Stimulated activated naive CD4-positive, alpha-beta T cell (primary cell): ENCODE measurements at places on chromosomes 3 and 15.

- no peak for DNase-seq
Measured at GRCh38 chr3:106004137-106004681, 135.4 kb upstream of the CBLB start.

GRCh38 chr3:129413687-129414506, 14.5 kb downstream of the EFCAB12 start:
- DNase-seq, result no peak

- DNase-seq, result no peak
Measured at GRCh38 chr3:139340784-139341183, 3.0 kb upstream of the MRPS22 start.

DNA sequence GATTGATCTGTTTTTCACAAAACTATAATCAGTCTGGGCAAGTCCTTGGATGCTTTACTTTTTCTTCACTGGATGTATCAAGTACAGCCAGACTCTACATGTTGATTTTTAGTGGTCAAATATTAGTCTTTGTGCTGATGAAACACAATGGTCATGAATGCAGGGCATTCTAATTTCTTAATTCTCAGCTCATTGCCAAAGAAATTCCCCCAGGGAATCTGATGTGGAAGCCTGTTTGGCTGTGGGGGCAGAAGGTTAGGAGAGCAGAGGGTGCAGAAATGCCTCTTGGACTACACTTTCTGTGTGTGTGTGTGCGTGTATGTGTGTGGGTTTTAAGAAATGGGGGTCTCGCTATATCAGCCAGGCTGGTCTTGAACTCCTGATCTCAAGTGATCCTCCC, 48.7 kb upstream of the HACD2 start:
- no peak for DNase-seq

DNA sequence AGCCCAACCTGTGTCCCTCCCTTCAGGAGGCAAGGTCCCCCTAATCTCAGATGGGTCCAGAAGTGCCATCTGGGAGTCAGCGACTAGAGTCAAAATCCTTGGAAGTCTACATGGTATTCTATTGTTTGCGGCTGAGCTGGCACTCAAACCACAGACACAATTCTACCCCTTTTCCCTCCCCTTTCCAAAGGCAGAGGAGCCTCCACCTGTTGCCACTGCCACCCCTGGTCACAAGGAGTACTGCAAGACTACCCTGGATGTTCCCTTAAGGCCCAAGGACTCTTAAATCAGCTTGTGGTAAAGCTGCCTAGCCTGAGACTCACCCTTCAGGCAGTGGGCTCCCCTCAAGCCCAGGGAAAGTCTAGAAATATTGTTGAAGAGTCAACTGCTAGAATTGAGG, 4.3 kb upstream of the OR5H6 start:
- no peak for DNase-seq

DNA sequence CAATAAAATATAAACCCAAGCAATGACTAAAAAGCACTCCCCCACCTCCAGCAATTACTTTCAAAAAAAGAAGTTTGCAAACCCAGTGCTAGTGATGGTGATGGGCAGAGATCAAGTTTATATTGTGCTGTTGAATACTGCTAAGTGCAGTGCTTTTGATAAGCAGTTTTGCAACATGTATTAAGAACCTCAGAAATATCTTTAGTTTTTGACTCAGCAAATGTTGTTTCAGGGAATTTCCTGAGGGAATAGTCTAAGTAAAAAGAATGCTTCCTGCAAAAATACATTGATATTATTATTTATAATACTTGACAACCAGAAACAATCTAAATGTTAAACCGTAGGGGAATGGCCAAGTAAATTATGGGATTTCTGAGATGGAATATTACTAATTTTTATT, 69.3 kb downstream of the ADAMTSL3 start:
- no peak for DNase-seq

DNA sequence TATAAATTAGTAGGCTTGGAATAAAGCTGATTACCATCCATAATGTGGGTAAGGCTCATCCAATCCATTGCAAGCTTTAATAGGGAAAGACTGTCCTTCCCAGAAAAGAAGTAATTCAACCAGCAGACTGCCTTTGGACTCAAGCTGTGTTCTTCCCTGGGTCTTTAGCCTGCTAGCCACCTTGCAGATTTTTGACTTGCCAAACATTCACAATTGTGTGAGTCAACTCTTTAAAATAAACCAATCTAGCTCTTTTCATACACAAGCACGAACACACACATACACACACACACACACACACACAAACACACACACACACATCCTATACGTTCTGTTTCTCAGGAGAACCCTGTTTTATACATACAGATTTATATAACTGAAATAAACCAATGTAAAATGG, 248.1 kb downstream of the NAALADL2 start:
- DNase-seq, result no peak

GRCh38 chr3:108664266-108664665, 74.7 kb downstream of the DZIP3 start:
- DNase-seq, result no peak

DNA sequence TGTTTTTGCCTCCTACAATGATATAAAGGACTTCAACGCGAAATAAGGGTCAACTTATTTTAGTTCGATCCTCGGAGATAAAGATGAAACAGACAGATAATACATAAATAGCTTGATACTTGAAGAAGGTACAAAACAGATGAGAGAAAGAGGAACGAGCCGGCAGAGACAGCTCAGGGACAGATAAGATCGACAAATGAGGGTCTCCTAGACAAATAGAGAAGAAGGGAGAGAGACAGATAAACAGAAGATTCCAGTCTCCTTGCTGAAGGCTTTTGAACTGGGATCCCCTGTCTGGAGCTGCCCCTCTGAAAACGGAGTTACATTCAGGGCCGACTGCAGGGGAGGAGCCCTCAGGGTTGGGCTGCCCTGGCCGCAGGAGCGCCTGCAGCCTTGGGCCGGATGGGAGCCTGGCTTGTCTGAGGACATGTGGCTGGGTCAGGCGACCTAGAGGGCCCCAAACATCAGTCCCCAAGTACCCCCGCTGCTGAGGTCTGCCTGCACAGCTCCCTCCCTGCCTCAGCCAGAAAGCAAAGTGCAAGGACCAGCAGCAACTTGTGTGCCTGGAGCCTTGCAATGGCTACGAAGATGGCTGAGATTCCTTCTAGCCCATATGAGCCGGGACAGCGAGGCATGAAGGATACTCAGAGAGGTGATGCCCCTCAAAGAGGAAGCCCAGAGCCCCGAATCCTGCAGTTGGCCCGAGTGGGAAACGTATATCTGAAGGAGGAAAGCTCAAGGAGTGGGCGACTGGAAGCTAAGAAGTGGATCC, 926 bp upstream of the SKOR1 start:
- no peak for DNase-seq

DNA sequence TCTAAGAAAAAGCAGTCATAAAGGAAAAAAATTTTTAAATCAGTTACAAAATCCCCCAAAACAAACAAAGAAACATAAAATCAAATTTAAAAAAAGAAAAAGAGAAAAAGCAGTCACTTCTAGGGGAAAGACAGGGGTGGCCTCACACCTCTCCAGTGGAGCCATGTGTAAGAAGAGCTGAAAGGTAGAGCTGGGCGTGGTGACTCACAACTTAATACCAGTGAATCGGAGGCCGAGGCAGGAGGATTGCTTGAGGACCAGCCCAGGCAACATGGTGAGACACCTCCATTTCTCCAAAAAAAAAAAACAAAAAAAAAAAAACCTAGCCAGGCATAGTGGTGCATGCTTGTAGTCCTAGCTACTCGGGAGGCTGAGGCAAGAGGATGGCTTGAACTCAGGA, 14.7 kb downstream of the MESD start:
- no peak for DNase-seq

DNA sequence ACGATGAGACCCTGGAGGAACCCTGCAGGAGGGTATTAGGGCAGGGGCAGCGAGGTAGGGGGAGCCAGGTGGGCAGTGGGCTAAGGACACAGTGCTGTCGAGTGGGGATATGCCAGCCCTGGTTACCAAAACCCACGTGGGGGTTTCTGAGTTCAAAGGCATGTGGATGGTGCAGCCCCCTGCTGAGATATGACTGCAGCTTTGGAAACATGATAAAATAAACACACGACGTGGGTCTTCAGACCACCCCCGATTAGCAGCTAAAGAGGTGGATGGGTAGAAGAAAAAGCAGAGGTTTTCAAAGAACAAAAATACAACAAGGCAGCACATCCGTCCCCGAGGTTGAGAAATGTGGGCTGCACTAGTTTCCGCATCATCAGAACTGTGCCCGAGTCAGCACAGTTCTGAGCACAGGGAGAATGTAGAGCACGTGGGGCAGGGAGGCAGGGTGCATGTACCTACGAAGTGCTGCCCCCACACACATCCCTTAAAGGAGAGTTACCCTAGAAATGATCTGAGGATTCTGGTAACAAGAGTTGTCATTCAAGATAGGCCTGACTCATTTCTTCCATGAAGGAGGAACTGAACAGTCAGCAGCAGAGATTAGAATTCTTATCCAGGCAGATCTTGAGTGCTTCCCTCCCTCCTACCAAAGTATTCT, 121.3 kb downstream of the RPLP1 start:
- no peak for DNase-seq

- DNase-seq, result no peak
Measured at GRCh38 chr3:184531626-184532280, 29.8 kb upstream of the EPHB3 start.

DNA sequence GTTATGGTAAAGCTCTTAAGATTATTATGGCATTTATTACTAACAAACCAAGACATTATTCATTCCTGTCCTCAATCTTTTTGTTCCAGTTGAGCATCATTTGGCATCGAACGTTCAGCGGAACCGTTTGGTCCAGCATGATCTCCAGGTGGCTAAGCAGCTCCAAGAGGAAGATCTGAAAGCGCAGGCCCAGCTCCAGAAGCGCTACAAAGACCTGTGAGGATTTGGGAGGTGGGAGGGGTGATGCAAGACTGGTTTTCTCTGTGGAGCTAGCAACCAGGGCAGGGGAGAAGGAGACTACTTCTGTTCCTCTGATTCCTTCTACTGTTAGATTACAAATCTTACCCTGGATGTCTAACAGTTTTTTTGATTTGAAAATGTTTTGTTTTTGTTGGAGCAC, 27.6 kb upstream of the UTS2B start:
- no peak for DNase-seq

DNA sequence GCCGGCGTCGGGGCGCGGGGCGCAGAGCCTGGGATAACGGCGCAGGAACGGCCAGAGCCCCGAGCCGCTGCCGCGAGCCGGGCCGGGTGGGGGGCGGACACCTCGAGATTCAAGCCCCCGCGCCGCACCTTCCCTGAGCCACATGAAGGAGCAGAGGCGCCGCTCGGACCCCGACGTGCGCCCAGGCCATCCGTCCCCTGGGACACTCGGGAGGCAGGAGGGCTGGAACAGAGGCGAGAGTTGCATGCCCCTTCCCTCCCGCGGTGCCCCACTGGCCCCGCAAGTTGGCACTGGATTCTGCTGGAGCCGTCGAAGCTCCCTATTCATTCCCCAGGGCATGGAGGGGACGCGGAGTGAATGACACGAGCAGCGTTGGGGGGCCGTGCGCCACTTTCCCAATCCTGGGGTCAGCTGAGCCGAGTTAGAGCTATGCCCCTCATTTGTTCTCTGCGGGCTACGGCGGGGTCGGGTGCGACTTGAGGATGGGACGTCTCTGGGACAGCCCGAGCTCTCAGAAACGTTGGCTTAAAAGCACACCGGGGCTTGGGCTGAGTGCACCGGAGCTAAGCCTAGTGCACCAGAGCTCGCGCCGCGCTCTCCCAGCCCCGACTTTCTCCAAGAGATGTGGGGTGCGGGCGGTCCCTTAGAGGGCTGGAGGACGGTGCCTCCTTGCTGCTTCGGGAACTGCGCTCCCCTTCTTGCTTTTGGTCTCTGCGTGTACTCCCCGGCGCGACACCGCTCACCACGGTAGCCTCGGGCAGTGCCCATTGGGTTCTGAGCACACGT, 588 bp downstream of the SLC6A1 start:
- DNase-seq, result no peak

DNA sequence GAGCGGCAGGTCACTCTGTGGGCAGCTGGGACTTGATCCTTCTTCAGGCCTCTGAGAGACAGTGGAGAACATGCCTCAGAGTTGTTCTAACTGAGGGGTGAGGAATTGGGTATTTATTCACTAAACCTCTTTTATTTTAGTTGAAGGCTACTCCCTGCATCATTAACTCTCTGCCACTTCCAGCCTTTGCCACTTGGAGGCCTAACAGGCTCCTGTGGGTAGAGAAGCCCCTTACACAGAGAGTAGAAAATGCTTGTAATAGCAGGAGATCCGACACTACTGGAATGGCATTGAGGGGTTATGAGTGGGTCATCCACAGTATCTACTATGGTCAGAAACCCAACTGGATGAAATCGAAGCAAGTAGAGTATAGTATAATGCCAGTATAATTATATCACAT, 81.7 kb downstream of the RYR3 start:
- DNase-seq, result no peak

DNA sequence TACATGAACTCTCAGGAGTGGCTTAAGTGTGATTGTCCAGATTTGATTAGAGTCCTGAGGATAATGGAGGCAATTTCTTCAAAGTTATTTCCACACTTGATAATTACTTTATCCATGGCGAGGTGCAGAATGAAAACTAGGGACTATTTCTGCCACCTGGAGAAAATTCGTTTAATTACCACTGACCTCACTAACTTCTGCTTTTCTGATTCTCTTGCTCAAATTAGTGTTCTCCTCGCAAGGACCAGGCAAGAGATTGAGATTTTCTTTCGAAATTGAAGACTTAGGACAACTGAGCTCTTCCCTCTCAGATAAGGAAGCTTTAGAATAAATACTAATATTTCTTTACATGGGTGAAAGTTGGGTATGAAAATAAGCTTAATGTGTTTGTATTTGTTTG, 135.2 kb downstream of the RYR3 start:
- no peak for DNase-seq

DNA sequence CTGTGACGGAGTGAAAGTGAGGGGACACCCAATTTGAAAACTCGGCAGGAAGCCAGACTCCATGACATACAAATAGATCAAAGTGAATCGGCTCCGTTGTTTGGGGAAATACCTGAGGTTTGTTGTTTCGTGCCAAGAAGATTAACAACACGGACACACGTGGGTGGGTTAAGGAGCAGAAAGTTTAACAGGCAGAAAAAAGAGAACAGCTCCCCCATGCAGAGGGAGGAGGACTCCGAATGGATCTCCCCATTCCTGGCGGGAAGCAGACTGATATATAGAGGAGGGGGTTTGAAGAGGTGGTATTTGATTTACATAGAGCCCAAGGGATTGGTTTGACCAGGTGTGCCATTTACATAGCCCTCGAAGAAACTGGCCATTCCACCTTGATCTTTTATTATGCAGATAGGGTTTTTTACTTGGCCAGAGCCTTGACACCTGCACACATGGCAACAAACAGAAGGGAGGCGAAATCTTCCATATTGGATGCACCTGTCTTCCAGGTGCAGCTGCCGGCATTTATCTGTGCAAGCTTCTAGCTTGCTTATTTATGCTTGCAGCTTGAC, 4.8 kb upstream of the SACM1L start:
- no peak for DNase-seq

DNA sequence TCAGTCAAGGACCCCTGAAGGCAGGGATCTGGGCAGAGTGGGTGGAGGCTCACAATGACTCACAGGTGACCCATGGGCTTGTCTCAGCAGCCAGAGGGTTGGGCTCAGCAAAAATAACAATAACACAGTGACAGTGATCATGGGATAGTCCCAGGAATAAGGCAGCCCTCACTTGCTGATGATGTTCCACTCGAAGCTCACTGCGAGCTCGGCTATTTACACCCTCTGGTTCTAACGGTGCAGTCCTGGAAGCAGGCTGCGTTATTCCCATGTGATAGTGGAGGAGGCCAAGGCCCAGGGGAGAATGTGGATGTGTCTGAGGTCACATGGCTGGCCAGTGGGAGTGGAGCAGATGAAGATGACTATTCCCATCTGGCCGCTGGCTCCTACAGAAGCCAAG, 16.2 kb downstream of the CCDC33 start:
- DNase-seq, result no peak

- DNase-seq, result no peak
Measured at GRCh38 chr3:39068556-39068955, 16.7 kb downstream of the WDR48 start.

GRCh38 chr3:169458752-169459151, 204.8 kb downstream of the MECOM start:
- DNase-seq, result no peak
